ENCODE measurements at places on chromosomes 1 and 21.

DNA sequence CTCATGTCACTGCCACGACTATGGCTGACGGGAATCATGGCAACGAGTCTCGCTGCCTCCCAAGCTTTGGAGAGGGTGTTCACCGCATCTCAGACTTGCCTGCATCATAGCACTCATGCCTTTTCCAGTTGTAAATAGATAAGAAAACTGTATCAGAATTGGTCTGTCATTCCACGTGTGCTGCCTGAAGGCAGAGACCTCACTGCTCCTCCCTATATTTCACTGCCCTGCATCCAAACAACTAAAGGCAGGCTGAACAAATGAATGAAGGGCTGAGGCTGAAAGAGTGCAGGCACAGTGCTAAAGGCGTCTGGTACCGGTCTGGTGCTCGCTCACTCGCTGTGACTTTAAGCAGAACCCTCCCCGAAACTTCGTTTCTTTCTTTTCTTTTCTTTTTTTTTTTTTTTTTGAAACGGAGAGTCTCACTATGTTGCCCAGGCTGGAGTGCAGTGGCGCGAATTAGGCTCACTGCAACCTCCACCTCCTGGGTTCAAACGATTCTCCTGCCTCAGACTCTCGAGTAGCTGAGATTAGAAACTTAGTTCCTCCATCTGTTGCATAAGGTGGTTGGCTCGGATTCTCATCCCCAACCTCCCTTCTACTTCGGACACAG is 542 bp downstream of the EIF2B3 start:
- no peak for DNase-seq

DNA sequence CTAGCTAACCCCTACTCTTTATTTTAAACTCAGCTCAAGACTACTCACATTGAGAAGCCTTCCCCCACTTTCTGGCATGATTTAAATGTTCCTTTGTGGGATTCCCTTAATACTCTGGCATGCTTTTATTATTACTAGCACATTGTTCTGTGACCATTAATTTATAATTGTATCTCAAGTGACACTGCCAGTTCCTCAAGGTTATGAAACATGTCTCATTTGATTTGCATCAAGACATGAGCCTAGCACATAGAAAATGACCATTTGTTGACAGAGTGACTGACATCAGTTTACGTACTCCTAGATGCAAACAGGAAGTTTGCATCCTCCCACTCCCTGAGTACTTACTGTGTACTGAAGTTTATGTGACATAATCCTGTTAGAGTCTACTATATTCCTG is 15.2 kb downstream of the RGS4 start:
- DNase-seq = no peak

DNA sequence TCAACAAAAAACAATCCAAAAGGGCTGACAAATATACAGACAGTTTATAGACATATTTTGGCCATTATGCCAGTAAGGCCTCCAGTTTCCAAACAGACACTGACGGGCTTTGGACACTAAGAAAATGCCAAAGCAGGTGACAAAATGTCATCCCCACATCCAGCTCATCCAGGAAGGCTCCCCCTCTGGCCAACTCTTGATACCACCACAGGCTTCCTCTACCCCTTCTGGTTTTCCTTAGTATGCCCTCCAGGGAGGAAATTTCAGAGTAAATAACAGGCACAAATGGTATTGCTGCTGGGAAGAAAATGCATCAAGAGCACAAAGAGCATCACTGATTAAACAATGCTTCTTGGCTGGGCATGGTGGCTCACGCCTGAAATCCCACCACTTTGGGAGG is 225.3 kb downstream of the VAV3 start:
- no peak for DNase-seq

- no peak for DNase-seq
Observed at GRCh38 chr1:193626695-193627094, 440.3 kb upstream of the B3GALT2 start.

DNA sequence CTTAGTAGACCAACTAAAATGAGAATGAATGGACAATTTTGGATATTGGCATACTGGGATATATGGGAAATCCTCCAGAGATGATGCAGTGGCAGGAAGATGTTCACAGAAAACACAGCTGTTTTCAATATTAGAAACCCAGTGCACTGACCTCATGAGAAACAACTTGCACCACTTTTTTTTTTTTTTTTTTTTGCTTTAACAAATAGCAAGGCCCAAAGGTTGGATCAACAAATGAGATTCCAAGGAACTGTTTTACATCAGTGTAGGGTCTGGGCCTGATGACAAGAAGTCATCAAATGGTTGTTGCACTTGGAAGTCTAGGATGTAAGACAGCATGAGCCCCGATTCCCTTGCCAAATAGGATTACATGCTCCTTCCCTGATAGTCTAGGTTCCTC is 110.7 kb downstream of the SLC25A24 start:
- DNase-seq = no peak

DNA sequence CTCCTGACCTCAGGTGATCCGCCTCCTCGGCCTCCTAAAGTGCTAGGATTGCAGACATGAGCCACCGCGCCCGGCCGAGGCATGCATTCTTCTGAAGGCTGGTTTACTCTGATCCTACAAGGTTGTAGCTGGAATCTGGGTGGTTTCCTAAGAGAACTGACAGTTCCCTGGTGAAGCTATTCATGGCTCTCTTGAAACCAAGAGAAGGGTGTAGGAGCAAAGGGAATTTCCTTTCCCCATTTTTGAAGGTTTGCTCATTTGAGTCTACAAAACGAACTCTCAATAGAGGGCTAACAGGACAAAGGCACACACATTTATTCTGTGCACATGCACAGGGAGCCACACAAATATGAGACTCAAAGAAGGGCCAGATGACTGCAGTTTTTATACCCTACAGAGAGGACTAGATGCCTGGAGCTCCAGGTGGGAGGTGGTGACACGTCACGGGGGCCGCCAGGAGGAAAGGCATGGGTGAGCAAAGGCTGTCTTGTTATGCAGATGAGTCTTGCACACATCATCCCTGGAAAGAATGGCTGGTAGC is 49.5 kb upstream of the ERRFI1 start:
- DNase-seq = no peak
